ENCODE measurements at places on chromosomes 2 and 18. TPM values are rescaled to one million over a fixed set of nuclear protein-coding genes. Genes with fewer than 3 reads are reported as not detected.

DNA sequence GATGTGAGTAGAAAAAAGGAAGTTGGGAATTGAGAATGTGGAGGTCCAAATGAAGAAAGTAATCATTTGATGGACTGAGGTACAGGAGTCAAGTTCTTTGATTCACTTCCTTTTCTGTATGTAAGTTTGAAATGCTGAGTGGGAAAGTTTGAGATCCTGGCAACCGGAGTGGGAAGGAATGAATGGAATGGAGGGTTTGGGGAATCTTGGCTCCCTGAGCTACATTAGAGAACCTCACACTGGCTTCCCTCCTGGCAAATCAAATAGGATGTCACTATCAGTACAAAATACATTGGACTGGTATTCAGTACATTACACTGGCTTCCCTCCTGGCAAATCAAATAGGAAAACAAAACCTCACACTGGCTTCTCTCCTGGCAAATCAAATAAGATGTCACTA lies 9.8 kb upstream of the RNF138 start:
- no peaks in the 10 kb centered on the region for H3K36me3 ChIP-seq
- H3K4me3 ChIP-seq = no peak overlapping the region
- H3K27ac ChIP-seq = no peak overlapping the region
- no peaks in the 10 kb centered on the region for H3K27me3 ChIP-seq

DNA sequence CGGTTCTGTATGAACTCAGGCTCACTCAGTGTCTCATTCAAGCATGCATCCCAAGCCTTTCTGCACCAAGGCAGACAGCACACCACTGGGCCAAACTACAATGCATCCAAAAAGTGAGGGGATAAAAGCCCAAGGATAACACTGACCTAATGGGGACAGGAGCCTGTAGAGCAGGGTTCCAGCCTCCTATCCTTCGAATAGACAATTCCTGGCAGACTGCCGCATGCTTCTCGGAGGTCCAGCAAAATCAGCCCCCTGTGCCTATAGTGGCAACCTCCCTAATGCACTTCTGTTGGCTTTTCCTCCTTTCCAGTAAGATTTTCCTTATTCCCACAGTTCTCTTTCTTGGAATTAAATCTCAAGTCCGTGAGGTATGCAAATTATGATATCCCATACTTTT lies 44.8 kb upstream of the CAVIN2 start:
- H3K36me3 ChIP-seq = no peaks in the 10 kb centered on the region
- no peak for DNase-seq
- H3K27ac ChIP-seq = no peak overlapping the region

GRCh38 chr18:42850174-42851083 lies 265.1 kb downstream of the RIT2 start:
- no peak overlapping the region for H3K27ac ChIP-seq
- no peaks in the 10 kb centered on the region for H3K4me1 ChIP-seq
- DNase-seq = no peak
- H3K27me3 ChIP-seq = no peaks in the 10 kb centered on the region
- H3K36me3 ChIP-seq = no peaks in the 10 kb centered on the region

DNA sequence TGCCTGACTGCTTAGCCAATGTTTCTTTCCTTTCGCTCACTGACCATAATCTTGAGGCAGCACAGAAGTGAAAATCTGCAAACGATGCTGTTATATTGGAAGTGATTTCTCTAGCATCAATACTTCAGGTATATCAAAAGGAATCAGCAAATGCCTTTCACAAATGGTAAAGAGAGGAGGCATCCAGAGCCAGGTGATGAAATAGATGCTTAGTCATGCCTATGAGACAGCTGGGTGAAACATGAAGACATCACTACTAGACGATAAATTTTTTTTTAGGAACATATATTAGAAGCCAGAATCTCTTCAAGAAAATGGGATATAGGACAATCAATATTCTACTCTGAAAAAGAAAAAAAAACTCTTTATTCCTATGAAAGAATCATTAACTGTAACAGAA lies 249.2 kb upstream of the SLC39A10 start:
- no peak for DNase-seq
- no peak overlapping the region for H3K4me3 ChIP-seq
- no peaks in the 10 kb centered on the region for H3K36me3 ChIP-seq
- H3K27ac ChIP-seq = no peak overlapping the region
- H3K27me3 ChIP-seq = no peaks in the 10 kb centered on the region
- H3K4me1 ChIP-seq = no peaks in the 10 kb centered on the region

The TXNDC9 gene
- 25.3 TPM for total RNA-seq

Measured in tibial nerve (tissue), 4 donors.